ENCODE measurements at places on chromosomes 7 and 10. TPM values are rescaled to one million over a fixed set of nuclear protein-coding genes. Genes with fewer than 3 reads are reported as not detected.

MAP3K8 gene
- 3.6 TPM for total RNA-seq

DNA sequence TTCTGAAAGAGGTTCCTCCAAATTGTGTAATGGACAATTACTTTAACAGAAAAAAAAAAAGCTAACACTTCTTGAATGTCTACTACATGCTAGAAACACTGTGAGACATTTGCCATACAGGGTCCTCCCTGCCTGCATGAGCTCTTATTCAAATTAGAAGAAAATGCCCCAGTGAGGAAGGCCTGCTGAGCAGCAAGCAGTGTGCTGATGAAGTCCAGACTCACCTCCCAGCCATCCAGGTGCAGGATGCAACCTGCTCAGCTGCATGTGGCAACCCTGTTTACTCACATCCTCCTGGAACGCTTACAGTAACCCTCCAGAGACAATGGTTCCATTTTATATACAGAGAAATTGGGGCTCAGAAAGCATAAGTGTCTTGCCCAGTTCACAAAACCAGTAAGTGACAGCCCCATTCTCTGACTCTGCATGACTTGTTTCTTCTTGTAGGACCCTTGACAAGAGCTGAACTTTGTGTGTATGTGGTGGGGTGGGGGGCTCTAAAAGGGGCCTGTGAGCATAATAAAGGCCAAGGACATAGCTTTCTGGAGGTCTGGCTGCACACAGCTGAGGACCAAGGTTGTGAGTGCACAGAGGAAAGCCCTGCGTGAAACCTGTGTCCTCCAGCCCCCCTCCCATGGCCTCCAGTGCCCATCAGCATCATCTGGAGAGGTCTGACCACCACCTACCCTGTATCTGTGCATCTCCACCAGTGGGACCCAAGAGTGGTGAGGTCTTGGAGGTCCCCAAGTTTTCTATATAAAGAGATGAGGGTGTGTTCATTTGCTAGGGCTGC lies 387.8 kb downstream of the GRID1 start:
- DNase-seq: no peak

DNA sequence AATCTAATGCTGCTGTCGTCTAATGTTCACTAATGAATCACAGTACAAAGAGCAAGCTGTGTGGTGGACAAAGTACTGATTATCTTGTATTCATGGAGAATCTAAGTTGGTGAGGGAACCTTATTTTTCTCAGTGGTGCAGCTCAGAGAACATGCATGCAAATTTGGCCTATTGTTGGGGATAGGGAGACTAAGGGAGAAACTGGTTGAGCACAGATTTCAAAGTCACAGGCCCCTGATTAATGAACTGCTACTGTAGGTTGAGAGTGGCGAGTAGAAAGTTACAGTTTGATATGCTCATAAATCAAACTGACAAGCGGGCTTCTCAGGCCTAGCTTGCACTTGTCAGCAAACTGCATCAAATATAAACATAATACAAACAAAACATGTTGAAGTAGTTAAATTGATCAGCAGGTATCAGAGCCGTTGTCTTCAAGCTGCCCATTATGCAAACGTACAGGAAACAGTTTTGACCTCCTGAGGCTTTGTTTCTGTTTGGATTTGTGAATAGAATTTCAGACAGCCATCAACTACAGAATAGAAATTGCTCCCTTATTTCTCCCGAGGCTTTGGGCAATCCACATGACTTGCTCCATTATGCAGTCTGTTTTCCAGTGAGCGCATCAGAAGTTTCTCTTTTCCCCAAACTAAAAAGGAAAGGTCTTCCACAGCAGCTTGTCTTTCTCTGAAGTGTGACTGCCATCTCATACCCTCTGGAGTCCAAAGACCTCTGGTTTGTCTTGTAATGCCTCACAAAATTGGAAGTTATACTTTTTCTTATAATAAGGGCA lies 215.8 kb downstream of the FOXP2 start:
- DNase-seq: no peak

GRCh38 chr7:18778594-18778993 lies 283.0 kb downstream of the HDAC9 start:
- no peak for DNase-seq

DNA sequence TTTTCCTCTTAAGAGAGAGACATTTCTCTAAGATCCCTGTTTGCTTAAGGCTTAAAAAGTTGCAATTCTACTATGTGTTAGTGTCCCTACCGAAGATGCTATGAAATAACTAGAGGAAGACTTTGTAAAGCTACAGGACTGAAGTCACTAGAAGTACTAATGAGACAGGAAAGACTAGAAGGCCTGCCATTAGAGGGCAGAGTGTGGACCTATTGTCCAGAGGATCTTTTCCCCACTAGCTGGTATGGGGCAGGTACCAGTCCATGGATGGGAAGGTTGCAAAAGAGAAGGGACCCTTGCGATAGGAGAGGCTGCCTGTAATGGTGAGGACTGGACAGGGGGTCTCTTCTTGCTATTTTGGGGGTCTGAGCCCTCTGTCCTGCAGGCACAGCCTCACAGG lies 178.1 kb downstream of the TMEM178B start:
- DNase-seq: no peak

MKLN1 gene
- 51.5 TPM for total RNA-seq

METTL27 gene
- 2.3 TPM for total RNA-seq

DNA sequence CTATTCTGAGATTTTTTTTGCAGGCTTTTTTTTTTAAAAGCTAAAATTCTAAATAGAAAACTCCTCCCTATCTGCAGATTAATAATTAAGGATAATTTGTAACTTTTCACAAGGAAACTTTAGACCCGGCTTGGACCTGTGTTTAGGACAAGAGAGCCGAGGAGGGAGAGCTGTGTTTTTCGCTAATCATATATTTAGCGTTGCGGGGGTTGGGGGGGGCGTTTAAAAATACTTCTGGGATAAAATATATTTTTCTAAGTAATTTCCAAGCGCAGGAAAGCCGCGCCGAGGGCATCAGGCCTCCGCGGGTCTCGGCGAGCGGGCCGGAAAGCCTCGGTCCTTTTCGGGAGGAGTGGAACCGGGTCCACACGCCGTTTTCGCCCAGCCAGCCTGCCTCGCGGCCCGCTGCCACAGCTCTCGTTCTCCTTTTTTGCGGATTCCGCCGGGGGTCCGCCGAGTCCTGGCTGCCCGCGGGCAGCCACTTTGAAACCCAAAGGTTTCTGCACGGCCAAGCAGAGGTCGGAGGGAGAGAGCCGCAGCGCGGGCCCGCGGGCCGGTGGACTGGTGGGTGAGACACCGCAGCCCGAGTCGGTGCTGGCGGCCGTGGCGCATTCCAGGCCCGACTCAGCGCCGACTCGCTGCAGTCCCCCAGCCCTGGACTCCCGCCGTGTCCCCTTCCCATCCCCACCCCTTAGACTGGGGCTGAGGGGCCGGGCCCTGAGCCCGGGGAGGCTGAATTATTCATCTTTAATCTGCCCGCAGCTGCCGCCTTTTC lies 2.3 kb downstream of the PAX2 start:
- DNase-seq: no peak

CALN1 gene
- 2.8 TPM for total RNA-seq
